ENCODE measurements at places on chromosomes 1 and 21.

DNA sequence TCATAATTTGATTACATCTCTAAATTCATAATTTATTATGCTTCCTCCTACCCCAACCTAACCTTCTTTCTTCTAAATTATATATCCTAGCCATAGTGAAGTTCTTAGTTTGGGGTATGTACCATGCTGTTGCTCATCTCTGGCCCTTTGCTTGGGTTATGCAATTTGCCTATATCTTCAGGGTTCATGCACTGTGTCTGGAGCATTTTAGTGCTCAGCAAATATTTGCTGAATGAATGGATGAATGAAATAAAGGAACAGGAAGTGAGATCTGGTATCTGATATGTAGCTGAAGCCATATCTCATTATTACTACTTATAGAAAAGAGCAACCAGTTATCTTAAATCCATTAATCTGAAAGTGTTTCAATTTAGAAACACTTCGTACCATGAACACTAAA, 137.6 kb downstream of the GPATCH2 start:
- DNase-seq: no peak

GRCh38 chr1:235279694-235280093, 48.3 kb downstream of the ARID4B start:
- no peak for DNase-seq

DNA sequence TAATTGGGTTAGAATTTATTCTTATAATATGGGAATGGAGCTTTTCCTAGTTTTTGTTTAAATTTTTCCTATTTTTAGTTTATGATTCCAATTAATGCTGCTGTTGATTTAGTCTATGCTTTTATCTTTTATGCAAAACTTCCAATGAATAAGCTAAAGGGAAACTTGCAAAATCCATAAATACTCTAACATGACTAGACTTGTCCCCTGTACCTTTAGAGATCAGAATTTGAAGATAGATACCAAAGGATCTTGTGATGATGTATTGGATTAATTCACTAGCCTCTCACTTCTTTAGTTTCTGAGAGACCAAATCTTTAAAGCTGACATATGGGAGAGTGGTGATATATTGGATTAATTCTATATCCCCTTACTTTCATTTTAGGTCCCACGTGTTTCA, 306.6 kb upstream of the PRMT6 start:
- no peak for DNase-seq

GRCh38 chr1:117046781-117047180, 13.3 kb upstream of the TTF2 start:
- no peak for DNase-seq

DNA sequence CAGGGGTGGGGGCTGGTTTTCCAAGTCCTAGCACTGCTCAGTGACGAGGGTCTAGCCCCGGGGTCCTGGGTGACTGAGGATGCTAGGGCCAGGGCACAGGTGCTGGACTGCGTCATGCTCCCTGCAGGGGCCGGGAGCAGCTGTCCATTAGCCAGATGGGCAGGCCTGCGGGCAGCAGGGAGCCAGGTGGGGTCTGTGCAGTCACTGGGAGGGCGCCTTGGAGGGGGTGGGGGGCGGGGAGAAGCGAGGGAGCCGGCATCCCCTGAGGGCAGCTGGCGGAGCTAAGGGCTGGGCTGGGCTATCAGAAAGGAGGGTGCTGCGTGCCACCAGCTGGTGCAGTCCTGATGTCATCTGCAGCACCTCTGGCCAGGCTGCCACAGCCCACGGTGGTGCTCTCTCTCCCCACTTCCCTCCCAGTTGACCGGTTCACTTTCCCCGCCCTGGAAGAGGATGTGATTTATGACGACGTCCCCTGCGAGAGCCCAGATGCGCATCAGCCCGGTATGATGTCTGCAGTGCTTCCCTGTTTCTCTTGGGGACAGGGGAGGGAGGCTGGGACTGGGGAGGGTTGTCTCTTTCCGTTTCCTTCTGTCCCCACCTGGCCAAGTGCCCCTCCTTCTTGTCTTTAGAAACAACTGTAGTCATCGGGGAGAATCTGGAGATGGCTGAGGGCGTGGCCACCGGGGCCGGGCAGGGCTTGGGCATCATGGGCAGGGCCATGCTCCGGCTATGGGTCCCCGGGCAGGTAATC, 63.8 kb downstream of the ARHGEF10L start:
- no peak for DNase-seq
